Right lung (tissue), 10 donors: ENCODE measurements at places on chromosomes 1 and 21. TPM values are rescaled to one million over a fixed set of nuclear protein-coding genes. Genes with fewer than 3 reads are reported as not detected.

OXCT2 gene
- polyA plus RNA-seq: 0.53 TPM

- DNase-seq: no peak
These were observed 77.5 kb upstream of the KCNK2 start for GRCh38 chr1:215005078-215005477.

DNA sequence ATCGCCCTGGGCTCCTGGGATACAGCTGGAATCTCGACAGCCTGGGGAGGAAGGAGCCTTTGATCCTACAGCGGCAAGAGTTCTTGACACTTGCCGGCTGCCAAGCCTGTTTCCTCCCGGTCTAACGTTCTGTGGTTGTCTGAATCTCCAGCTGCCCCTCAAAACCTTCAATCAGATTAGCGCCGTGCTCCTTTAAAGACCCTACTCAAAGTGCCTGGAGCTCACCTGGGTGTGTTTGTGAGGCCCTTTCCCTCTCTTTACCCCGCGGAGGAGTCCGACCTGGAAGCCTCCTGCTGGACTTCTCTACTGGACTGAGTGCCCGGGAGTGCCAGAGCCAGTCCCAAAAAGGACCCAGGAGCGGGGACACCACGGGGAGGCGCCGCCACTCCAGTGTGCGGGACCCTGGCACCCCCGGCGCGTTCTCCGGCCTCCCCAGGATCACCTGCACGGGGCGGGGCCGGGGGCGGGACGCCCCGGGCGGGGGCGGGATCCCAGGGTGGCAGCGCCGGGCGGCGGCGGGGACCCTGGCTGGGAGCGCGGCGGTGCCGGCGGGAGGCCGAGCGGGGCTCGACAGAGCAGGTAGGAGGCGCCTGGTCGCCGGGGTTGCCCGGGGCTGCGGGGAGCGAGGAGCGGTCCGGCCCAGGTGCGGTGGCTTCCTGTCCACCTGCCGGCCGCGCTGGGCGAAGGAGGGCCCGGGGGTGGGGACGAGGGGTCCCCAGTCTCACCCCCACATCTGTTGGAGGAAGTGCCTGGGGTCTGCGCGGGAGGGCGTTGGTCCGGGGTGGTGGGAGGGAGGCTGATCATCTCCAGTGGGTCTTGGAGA is at the start of gene NCMAP:
TSS of gene NCMAP (plus strand) at position 497 of the 823 bp plus-strand sequence. CDS start 39,344 bp downstream, outside the sequence.
- DNase-seq: peak; percentile 45

DNA sequence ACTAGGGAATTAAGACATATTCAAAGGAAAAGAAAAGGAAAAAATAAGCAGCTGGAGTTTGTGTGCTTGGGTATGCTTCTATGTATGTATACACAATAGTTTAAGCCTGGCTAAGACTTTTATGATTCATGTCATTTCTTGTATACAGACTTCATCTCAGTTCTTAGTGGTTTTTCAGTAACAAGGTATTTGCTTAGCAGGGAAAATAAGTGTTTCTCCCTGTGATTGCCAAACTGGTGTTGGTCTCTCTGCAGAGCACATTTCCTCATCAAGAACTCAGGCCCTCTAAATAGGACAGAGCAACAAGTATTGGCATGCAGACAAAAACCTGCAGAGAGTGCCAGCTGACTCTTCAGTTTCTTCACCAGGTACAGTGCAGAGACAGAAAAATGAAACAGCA is 484.4 kb upstream of the ZRANB2 start:
- no peak for DNase-seq

- DNase-seq: no peak
These were observed 151.8 kb upstream of the B3GALT2 start for GRCh38 chr1:193338194-193338593.

FAM131C gene
- 0.11 TPM for polyA plus RNA-seq

DISC1 gene
- polyA plus RNA-seq: 9.7 TPM

LRRC71 gene
- polyA plus RNA-seq: 3.6 TPM

DNA sequence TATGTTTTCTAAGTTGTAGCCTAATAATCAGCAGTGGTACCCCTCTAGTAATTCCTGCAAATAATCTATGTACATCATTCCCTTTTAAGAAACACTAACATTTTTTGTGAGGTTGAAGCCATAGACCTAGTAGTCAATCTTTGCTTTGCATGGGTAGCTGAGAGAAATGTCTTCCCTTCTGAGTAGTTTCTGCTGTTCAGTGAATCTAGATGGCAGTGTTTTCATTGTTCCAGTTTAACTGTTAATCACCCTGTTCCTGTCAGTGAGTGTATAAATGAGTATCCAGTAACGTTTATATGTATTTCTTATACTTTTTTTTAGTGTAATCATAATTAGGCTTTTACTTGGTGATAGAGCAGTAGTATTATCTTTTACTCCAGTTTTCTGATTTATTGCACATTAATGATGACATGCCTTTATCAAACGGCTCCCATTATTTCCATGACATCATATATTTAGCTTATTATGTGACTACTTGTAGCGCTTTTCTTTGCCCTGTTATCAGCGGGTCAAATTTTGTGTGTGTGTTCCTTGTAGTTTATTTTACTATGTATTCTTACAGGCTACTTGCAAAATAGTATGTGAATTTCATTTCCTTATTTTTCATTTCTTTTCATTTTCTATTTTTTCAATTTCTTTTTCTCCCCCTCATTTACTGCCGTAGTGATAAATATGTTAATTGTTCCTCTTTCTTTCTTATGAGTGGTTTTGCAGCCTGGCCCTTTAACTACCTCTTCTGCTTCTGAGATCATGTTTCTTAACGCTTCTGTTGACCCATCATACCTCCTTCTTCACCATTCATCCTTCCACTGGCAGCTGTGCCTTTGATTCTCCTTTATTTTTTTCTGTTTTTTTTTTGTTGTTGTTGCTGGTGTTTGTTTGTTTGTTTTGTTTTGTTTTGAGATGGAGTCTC is 18.8 kb downstream of the CEP350 start:
- no peak for DNase-seq

OR10T2 gene
- not detected for polyA plus RNA-seq

NBPF6 gene
- polyA plus RNA-seq: not detected

MATN1 gene
- polyA plus RNA-seq: 0.97 TPM

DNA sequence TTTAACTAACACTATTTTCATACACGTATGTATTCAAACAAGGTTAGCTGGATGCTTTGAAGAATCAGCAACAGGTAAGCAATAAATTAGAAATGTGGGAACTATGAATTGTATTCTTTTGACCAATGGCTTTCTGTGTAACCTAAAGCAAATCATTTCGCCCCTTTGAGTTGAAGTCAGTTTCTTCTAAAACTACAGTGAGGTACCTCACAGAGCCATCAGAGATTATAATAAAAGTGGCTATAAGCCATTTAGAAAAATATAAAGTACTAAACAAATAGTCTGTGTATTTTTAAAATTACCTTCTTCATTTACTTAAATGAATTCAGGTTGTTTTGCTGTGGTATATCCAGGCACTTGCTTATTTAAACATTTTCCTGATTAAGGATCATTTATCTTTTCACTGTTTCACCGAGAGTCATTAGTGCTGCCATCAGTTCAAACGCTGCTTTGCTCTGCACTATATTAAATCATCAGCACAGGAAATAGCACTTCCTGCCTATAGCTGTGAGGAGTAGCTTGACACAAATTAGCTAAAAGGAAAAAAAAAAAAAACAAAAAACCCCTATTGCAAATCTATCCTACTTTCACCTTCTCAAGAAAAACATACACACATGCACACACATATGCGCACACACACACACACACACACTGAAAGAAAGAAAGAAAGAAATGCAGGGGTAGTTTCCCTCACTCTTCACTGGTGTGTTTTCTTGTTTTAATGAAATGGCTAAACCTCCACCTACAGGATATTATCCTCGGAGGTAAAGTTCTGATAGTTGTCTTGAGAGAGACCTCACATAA is 39.8 kb upstream of the C1orf105 start:
- DNase-seq: no peak

- no peak for DNase-seq
These were observed 18.4 kb downstream of the ERI3 start for GRCh38 chr1:44336668-44337067.

DNA sequence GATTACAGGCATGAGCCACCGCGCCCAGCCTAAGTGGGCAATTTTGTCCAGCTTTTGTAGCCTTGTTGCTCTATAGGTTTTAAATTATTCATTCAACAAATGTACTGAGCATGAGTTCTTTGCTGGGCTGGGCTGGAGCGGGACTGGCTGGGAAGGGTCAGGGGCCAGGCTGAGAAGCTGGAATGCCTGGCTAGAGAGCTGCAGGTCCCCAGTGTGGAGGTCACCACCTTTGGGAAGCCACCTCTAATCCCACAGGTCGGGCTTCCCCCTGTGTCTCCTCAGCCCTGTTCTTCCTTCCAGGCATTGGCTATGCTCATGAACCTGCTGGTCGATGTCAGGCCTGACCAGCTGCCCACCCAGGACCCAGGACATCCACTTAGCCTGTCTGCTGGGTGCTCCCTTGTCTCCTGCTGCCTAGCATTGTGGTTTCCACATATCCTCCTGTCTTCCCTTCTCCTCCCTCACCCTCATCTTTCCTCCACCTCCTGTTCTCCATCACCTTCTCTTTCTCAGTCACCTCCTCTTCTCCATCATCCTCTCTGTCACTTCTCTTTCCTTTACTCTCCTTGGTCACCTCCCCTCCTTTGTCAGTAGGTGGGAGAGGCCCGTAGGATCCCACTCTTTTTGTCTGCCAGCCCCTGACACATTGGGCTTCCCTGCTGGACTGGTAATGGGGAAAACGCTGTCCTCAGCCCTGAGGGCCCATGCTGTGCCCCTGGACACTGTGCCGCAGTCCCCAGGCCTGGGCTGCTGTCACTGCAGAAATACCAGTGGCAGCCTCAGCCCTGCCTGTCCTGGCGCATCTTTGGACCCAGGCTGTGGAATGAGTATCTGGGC is 23.8 kb downstream of the SERINC2 start:
- DNase-seq: no peak

DNA sequence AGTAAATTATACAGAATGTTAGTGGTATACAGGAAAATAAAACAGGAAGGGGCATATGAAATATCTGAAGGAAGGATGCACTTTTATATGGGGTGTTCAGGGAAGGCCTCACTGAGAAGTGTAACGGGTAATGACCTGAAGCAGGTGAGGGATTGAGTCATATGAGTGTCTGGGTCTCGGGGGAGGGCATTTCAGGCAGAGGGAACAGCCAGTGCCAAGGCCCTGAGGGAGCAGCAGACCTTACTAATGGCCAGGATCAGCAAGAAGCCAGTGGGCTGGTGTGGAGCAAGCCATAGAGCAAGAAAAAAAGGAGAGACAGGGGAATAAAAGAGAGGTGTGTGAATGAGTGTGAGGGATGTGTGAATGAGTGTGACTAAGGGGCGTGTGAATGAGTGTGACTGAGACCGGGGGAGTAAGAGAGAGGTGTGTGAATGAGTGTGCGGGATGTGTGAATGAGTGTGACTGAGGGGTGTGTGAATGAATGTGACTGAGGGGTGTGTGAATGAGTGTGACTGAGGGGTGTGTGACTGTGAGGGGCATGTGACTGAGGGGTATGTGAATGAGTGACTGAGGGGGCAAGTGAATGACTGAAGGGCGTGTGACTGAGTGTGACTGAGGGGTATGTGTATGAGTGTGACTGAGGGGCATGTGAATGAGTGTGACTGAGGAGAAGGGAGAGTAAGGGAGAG is 107.2 kb downstream of the GLIS1 start:
- no peak for DNase-seq

DNA sequence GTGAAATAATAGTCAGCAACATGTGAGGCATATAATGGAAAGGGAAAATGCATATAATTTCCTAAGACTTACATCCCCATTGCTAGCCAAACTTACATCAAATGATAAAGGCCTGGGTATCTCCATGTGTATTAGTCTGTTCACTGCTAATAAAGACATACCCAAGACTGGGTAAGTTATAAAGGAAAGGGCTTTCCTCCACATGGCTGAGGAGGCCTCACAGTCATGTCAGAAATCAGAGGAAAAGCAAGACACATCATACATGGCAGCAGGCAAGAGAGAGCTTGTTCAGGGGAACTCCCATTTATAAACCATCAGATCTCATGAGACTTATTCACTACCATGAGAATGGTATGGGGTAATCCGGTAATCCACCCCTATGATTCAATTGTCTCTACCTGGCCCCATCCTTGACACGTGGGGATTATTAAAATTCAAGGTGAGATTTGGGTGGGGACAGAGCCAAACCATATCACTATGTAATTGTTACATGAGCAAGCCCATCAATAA is 161.5 kb upstream of the SAMSN1 start:
- no peak for DNase-seq

GRCh38 chr1:226349081-226349480 is 40.1 kb upstream of the LIN9 start:
- no peak for DNase-seq
